Activated T-helper 17 cell treated with anti-CD3 and anti-CD28 coated beads, Interleukin-2, amount 50 U/mL, for 72 hours (primary cell): ENCODE measurements at places on chromosomes 2 and 18. TPM values are rescaled to one million over a fixed set of nuclear protein-coding genes. Genes with fewer than 3 reads are reported as not detected.

ASXL3 gene
- total RNA-seq, result not detected

DCDC2C gene
- total RNA-seq, result not detected

INPP5D gene
- total RNA-seq, result 81.6 TPM

TMX3 gene
- 43.3 TPM for total RNA-seq

ZNF521 gene
- not detected for total RNA-seq

DSG4 gene
- not detected for total RNA-seq

DNA sequence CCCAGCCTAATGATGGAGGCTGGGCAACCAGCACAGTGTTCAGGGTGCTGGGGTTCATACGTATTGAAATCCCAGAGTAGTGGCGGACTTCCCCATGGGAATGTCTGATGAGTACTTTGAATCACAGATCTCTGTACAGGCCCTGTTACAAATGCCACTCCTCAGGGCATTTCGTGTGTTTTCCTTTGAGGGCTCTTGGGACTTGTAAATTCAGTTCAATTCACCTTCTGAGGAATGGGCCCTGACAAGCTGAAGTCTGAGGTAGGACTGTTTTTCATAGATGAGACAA is 288 bp upstream of the RDH14 start:
- no peak for ATAC-seq

- no peak for ATAC-seq
These were observed 180.6 kb upstream of the GLI2 start for GRCh38 chr2:120555092-120555491.

DNA sequence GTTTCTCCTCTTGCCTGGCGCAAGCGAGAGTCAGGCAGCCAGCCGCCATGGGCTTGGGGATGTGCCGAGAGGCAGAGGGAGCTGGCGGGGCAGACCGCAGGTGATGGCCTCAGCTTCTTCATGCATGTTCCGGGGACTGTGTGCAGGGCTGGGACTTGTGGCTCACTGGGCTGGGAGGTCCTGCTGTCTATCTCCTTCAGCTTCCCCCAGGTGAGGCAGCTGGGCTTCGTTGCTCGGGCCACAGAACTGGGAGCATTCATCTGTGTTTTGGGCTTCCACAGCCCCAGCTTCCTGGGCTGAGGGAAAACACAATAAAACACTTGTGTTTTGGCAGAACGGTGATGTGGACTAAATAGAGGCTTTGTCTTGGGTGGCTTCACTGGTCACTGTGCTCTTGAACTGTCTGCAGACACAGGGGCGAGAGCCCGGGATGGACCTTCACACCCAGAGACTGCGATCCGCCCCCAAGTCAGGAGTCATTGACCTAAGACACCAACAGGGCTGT is 93.5 kb downstream of the DYSF start:
- ATAC-seq, result no peak

DNA sequence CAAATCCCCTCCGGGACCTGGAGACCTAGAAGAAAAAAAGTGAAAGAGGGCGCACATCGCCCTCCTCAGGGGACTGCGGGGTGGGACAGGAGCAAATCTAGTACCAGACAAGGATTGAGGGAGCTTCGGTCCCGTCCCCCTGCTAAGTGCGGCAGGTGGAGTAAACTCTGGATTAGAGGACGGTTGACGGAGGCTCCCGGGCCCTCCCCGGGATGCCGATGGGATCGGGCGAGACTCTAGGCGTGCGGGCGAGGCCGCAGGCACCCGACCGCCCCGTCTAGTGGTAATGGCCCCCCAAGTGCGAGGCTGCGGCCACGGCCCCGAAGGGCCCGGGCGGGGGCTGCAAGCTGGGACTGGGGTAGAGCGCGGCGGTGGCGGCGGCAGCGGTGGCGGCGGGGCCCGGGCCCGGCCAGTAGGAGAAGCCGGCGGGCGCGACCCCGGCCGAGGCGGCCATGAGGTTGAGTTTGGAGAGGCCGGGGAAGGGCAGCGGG is 3.5 kb downstream of the FEV start:
- no peak for ATAC-seq

DNA sequence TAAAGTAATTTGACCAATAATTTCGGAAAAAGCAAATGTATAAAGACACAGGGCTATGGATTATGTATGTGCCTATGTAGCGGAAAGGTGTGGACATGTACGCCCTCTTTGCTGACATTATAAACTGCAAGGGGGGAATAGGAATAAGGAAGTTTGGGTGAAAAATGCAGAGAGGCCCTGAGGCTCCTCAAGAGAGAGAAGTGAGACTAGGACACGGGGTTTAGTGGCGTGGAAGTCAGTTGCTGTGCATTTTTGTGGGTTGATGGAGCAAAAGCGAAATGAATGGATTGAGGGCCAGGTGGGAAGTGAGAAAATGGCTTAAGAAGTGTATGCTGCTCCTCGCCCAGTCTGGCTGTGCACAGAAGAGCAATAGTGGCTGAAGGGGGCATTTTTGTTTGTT is 96.2 kb upstream of the B3GNT7 start:
- no peak for ATAC-seq

GRCh38 chr2:101435001-101435862 is 39.7 kb downstream of the RFX8 start:
- ATAC-seq, result no peak

GRCh38 chr2:21040468-21041377 is 3.1 kb downstream of the APOB start:
- no peak for ATAC-seq

- no peak for ATAC-seq
These were observed 6.8 kb upstream of the PCARE start for GRCh38 chr2:29080886-29081743.

GRCh38 chr18:13570856-13571495 is 155.4 kb downstream of the FAM210A start:
- no peak for ATAC-seq

GRCh38 chr2:190119257-190119656 is 56.7 kb upstream of the MSTN start:
- ATAC-seq, result peak; percentile 26
